ENCODE measurements at places on chromosomes 1 and 21. TPM values are rescaled to one million over a fixed set of nuclear protein-coding genes. Genes with fewer than 3 reads are reported as not detected.

DNA sequence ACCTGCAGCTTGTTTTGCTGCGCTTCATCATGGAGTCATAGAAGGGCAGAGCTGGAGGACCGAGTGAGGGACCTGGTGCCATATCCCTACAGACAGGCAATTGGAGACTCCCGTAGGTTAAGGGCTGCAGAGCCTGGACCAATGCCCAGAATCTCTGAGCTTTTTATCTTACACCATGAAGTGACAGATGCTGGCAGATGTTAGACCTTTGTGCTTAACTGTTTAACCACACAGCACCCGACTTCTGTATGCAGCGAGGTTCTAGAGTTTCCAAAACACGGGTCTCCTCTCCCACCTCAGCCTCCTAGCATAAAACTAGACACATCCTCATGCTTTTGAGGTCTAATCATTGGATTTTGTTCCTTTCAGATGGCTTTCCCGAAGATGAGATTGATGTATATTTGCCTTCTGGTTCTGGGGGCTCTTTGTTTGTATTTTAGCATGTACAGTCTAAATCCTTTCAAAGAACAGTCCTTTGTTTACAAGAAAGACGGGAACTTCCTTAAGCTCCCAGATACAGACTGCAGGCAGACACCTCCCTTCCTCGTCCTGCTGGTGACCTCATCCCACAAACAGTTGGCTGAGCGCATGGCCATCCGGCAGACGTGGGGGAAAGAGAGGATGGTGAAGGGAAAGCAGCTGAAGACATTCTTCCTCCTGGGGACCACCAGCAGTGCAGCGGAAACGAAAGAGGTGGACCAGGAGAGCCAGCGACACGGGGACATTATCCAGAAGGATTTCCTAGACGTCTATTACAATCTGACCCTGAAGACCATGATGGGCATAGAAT lies 47.6 kb downstream of the B3GALT5 start:
- DNase-seq, result peak; percentile 50

- DNase-seq, result peak; percentile 50
Measured at GRCh38 chr21:35256468-35256988, 207.4 kb upstream of the RUNX1 start.

- no peak for DNase-seq
Measured at GRCh38 chr1:94925004-94925403, 1.9 kb downstream of the CNN3 start.

DNA sequence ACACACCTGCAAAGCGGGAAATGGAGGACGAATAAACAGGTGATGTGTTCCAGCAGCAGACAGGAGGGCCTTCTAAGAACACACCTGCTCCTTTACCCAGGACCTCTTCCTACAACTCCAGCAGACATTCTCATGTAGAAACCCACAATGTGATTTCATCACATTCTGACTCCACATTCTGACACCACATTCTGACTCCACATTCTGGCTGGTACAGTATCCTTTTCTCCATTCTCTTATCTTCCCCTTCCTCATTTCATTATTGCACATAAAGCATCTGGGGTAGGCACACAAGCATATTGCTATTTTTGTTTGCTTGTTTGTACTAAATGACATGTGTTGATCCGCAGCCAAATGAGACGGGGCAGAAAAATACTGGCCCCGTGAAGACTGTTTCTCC lies 3.6 kb upstream of the ZNF124 start:
- DNase-seq, result no peak

The TIAM1 gene
- 10.8 TPM for polyA plus RNA-seq

All from forelimb muscle (tissue), 1 donor.